LoVo (cell line): ENCODE measurements at places on chromosomes 7 and 10.
A peak's percentile ranks its signal among the peaks of the same experiment; 100 is the strongest.

DNA sequence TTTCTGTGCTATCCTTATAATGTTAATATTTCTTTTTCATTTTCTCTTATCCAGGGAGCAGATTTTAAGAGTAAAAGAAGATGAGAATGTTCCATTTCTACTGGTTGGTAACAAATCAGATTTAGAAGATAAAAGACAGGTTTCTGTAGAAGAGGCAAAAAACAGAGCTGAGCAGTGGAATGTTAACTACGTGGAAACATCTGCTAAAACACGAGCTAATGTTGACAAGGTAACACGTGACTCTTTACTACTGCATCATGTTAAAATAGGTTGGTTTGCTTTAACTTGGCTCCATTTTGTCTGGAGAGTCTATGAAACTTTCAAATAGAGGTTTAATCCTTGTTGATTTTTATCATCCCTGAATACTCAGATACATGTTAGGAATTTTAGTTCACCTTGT lies 73.3 kb downstream of the RALA start:
- no peak for DNase-seq

DNA sequence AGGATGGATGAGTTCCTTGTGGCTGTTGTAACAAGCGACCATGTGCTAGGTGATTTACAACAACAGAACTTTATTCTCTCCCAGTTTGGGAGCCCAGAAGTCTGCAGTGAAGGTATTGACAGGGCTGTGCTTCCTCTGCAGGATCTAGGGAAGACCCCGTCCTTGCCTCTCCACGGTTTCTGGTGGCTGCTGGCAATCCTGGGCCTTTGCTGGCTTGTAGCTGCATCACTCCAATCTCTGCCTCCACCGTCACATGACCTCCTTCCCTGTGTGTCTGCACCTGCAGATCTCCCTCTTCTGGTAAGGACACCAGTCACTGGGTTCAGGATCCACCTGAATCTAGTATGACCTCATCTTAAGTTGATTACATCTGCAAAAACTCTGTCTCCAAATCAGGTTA lies 115.6 kb downstream of the GLRX3 start:
- no peak for DNase-seq

DNA sequence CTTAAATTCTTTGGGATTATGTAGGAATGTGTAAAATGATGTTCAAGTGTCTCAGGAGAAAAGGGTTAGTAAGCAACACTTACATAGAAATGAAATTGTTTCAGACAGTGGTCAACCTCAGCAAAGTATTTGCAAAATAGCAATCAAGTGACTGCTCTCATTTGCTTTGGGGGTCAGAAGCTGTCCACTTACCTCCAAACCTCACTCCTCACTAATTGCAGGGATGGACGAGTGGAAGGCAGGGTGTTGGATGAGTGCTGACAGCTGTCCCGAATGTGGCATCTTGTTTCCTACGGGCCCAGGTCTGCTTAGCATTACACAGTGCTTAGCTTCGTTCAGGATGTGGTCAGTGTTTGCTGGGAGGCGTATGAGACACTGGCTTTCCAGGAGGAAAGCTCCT lies 437.0 kb downstream of the SUGCT start:
- no peak for DNase-seq

GRCh38 chr7:125355899-125356298 lies 426.3 kb upstream of the POT1 start:
- DNase-seq: no peak

DNA sequence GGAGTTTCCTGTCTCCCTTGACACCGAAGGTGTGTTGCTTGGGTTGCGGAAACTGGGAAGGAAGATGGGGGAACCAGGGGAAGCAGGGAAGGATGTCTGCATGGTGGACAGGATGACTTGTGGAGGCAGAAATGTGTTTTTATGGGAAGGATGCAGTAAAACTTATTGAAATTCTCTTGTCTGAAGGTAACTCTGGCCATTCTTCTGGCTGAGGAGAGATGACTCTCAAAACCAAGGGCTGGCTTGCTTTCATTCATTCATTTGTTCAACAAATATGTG lies 1.5 kb downstream of the UBTD1 start:
- no peak for DNase-seq

- no peak for DNase-seq
Observed at GRCh38 chr7:37484426-37485073, 35.9 kb upstream of the ELMO1 start.

DNA sequence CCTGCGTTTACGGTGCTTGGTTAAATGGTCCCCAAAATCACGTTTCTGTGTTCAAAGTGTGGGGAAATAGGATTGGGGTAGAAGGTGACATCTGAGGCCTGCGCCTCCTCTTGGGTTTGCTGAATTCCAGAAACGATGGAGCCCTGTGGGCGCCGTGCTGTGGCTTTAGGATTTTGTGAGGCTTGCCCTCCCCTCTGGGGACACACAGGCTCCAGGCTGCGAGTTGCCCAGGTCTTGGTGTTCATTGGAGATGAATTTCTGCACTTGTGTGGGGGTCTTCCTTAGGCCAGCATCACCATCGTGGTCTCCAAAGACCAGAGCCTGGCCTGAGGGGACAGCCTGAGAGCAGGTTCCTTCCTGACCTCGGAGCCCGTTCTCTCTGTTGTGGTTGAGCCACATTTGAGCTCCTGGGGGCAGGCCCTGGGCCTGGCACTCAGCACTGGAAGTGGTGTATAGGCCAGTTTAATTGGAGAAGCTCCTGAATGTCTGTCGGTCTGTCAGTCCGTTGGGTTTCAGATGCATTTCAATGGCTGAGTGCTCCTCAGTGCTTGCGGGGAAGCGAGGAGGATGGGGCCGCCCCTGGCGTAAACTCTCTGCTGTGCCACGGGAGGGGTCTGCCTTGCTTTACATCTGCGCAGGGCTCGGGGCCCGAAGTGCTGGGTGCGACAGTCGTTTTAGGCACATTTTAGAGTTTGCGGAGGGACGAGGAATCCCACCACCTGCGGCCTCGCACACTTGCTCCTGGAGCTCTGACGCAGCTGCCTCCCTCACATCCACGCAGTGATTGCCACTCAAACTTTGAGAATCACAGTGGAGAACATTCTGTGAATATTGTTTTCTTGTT lies 71.7 kb downstream of the DNAJB6 start:
- DNase-seq: no peak

DNA sequence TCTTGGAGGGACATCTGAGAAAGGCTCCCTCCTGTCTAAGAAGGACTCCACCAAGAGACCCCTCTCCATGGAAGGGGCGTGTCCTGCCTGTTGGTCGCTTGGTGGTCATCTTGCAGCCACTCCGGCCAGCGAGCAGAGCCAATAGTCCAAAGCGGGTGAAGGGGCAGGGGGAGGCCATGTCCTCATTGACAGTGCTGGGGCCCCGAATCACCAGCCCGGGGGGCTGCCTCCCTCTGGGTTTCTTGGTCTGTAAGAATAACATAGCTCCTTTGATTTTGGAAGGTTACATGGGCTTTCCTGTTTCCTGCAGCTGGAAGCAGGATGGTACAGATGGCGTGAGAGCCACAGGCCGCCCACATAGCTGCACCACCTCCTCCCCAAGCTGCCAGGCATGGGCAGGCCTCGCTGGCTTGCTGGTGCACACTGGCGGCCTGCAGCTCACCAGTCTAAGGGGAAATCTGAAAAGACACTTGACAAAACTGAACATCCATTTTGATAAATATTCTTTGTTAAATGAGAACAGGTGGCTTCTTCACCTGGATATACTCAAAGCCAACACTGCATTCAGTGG lies 105.8 kb downstream of the ARHGAP22 start:
- no peak for DNase-seq

GRCh38 chr7:5622746-5623145 lies 158.7 kb downstream of the RNF216 start:
- no peak for DNase-seq

DNA sequence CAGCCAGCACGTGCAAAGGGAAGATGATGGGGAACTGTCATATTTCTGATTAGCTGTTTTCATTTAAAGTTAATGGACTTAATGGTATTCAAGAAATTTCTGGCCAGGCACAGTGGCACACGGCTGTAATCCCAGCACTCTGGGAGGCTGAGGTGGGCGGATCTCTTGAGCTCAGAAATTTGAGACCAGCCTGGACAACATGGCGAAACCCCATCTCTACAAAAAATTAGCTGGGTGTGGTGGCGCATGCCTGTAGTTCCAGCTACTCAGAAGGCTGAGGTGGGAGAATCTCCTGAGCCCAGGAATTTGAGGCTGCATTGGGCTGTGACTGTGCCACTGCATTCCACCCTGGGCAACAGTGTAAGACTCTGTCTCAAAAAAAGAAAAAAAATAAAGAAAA lies 18.7 kb downstream of the STN1 start:
- no peak for DNase-seq

DNA sequence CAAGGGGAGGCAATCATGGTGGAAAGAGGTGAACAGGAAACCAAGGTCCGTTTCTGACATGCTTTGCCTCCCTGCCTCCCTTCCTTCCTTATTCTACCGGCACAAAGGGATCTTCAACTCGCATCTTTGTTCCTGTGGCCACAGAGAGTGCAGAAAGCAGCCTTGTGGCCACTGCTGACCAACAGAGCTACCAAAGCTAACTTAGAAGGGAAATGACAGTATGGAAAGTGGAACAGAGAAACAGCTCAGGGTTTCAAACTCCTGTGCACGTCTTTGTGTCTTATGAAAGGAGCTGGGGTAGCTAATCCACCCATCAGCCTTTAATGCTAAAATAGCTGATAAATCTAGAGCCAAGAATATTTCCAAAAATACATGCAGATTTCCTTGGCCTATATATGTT lies 588.0 kb downstream of the SORCS1 start:
- no peak for DNase-seq

DNA sequence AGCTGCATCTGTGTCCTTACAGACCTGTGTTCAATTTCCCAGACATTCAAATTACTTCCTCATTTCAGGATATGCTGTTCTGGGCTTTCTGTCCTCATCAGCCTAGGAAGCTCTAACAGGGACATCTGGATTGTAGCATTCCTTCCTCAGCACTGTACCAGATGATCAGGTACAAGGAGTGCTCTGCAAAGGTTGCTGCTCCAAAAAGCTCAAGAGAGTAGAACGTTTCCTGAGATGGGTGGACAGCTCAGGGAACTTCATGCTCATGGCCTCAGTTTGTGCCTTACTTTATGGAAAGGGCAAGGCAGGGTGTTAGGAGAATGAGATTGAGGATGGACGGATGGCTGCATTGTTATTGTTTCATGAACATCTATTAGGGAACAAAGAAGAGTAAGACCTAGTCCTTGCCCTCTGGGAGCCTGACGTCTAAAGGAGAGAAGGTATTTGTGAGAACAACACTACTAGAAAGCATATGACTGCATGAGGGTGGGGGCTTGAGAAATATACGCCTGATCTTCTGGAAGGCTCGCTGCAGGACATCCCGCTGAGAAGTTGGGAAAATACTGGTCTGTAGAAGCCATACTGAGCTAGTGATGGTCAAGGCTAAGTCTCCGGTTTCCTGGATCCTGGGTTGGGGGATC lies 10.5 kb upstream of the ZNF212 start:
- DNase-seq: no peak

DNA sequence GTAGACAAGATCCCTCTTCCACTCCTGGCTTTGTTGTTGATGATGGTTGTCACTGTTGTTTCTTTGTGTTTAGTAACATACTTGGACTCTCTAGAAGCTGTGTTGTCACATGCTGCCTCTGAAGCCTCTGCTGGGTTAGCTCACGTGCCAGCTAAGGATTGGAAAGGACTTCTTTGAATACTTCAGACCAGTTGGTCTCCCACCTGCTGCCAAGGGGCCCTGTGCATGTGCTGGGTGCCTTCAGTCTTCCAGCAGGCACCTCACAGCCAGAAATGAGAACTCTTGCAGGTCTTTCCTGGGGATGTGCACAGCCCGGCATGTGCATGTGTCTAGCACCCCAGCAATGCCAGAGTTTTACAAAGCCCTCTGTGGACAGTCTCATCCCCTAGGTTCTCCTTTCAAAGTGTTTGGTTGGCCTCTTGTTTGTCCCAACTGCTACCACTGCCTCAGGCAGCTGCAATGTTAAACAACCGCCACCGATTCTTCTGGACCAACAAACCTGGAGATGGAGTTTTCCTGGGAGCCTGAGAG lies 21.7 kb upstream of the NCAPG2 start:
- no peak for DNase-seq

- DNase-seq: no peak
Observed at GRCh38 chr10:34912771-34913170, 97.7 kb upstream of the PARD3 start.

GRCh38 chr7:134985894-134986362 lies 380 bp upstream of the AGBL3 start:
- no peak for DNase-seq

DNA sequence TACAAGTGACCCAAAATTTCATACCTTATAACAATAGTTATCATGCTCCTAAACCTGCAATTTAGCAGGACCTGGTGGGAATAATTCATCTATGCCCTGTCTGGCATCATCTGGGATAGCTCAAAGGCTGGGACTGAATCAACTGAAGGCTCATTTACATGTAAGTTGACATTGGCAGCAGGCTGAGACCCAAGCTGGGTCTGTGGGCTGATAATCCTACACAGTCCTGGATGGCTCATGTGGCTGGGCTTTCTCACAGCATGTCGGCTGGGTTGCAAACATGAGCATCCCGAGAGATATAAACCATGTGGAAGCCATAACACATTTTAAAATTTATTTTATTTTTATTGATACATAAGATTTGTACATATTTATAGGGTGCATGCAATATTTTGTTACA lies 19.5 kb upstream of the ABCB5 start:
- DNase-seq: no peak

DNA sequence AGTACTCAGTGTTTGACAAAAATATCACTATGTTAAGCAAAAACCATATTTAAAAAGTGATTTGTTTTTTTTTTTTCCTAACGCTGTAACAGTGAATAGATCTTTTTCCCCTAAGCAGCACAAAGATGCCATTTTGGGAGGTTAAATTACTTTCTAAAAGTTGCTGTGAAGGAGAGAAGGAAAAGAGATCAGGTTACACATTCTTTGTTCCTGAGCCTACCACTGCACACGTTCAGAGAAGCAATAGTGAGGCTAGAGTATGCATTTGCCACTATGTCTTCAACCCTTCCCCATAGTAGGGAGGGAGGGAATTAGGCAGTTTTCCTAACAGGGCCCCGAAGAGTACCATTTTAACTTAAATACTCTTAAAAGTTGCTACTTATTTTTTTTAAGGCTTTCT lies 38.9 kb downstream of the BMPR1A start:
- DNase-seq: no peak

- no peak for DNase-seq
Observed at GRCh38 chr10:66714741-66715140, 211.1 kb upstream of the LRRTM3 start.

DNA sequence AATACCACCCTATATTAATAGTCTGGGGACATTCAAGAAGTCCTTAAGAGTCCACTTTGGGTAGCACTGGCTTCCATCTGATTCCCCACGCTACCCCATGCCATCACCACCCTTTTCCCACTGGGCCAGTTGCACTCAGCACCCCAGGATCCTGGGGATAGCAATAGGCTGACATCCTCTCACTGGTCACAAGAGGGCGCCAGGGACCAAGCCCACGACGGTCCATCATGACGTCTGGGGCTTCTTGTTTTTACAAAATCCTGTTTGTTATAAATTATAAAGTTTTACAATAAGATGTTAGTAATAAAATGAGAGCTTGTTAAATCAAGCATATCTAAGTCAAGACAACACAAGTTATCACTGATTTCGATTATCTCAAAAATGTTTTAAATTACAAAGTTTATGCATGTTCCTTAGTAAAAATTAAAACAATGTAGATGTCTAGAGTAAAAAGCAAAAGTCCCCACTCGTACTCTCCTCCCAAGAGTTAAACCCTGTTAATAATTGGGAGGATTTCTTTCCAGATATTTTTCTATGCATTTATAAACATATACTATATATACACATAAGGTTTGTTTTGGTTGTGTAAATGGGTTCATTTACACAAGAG lies 15.4 kb downstream of the GPNMB start:
- DNase-seq: peak; percentile 72

GRCh38 chr10:13717571-13717935 lies 130.8 kb downstream of the PRPF18 start:
- no peak for DNase-seq
